ENCODE measurements at places on chromosomes 2 and 18. TPM values are rescaled to one million over a fixed set of nuclear protein-coding genes. Genes with fewer than 3 reads are reported as not detected.

GRCh38 chr2:138829326-138829919 is 49.2 kb upstream of the NXPH2 start:
- no peak for DNase-seq

GRCh38 chr2:168244318-168244717 is 3.1 kb downstream of the STK39 start:
- no peak for DNase-seq

DNA sequence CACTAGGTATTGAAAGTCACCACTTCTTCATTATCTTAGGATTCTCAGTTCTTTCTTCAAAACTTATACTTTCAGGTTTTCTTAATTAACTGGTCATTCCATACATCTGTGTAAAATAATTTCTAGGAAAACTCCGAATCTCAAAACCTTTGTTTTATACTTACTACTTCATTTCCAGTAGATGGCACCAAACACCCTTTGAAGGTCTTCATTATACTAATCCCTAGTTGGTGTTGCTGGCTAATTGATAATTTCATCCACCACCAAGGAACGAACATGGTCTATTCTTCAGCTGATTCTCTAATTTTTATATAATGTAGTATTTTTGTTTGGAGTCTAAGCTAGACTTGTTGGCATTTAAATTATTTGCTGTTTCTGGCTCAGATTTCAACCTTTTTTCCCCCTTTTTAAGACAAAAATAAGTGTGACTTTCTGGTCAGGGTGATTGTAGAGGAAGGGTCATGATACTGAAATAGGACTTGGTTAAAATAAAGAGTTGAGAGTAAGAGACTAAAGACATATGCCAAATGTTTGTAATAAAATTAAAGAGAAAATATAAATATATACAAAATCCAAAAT is 2.8 kb upstream of the MXD1 start:
- DNase-seq, result no peak

DNA sequence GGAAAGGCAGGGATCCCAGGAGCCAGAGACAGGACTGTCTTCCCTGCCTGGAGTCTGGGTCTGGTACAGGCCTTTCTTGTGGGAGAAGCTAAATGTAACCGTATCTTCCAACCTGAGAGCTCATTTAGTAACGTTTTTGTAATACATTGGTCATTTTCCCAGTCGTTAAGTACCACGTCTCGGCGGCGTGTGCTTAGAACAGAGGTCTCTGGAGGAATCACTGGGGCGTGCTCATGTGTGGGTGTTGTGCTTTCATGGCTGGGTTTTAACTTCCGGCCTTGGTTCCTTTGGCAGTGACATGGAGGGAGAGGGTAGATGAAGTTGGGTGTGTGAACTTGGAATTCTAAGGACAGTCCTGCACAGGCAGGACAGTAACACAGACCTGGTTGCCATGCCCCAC is 79.7 kb downstream of the NCK2 start:
- DNase-seq, result no peak

- no peak for DNase-seq
Measured at GRCh38 chr2:26184121-26184520, 11.2 kb downstream of the GAREM2 start.

SMARCAL1 gene
- polyA plus RNA-seq, result 19.5 TPM

DNAH6 gene
- polyA plus RNA-seq, result 0.04 TPM

CFAP210 gene
- polyA plus RNA-seq, result not detected
